ENCODE measurements at places on chromosomes 2 and 18.

GRCh38 chr2:179565807-179566206 lies 295.6 kb downstream of the ZNF385B start:
- DNase-seq = no peak

DNA sequence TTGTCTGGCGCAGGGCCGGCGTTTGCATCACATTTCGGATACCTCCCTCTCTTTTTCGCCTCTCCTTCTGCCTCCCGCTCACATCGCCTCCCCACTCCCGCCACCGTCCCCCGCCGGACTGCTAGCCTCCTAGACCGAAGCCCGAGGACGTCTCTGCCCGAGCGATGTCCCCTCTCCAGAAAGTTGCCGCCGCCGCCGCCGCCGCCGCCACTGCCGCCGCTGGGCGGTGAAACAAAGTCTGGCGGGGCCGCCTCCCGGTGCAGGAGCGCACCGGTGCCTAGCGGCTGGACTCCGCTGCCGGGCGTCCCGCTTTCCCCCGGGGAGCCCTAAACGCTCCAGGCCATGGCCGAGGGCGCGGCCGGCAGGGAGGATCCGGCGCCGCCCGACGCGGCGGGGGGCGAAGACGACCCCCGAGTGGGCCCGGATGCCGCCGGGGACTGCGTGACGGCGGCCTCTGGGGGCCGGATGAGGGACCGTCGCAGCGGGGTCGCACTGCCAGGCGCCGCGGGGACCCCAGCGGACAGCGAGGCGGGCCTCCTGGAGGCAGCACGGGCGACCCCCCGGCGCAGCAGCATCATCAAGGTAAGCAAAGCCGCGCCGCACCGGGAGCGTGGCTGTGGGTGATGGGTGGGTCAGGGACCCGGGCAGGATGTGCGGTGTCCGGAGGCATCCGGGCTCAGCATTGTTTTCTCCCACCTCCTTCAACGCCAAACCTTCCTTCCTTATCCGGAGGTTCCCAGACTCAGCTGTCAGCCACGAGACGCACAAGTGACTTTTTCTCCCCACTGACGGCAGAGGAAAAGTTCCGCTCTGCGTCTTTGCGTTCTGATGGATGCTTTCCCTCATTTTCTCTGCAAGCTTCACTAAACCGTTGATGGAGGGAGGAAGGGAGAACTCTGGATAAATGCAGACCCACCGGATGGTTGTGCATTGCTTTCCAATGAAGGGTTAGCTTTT lies 643 bp downstream of the PLCL1 start:
- DNase-seq = peak; percentile 81

DNA sequence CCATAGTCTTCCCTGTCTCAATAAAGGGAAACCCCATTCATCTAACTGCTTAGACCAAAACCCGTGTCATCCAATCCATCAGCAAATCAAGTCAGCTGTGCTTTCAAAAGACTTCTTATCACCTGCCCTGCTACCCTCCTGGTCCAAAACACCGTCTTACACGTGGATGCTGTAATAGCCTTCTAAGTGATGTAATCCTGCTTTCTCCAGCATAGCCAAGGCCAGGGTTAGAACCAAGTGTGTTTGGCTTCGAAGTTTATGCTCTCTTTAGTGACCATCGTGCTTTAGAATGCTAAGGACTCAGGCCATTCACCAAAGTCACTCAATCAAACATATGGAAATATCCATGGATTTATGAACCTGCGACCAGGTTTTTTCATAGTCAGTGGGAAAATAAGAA lies 25.5 kb downstream of the NEB start:
- DNase-seq = no peak

GRCh38 chr18:60215432-60215831 lies 157.1 kb downstream of the MC4R start:
- no peak for DNase-seq

GRCh38 chr2:145547620-145548019 lies 1027.7 kb upstream of the ZEB2 start:
- no peak for DNase-seq

GRCh38 chr2:48454504-48454903 lies 75.5 kb upstream of the STON1 start:
- no peak for DNase-seq

DNA sequence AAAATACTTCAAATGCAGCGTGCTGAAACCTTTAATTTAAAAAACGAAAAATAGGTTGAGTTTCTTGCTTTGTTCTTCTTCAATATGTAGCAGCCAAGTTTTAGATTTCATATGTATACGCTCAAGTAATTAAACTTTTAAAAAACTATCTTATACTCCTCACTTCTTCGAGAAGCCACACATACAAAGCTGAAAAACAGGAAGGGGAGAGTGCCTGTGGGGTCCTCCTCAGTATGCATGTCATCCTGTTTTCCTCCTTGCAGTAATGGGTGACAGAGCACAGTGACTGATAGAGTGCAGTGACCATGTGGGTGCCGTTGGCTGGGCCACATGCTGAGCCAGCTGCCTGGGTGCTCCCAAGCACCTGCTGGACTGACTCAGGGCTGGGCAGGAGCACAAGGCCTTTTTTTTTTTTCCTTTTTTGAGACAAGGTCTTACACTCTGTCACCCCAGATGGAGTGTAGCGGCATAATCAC lies 33.3 kb downstream of the UXS1 start:
- DNase-seq = no peak

- DNase-seq = no peak
These were observed 120.0 kb upstream of the RBMS1 start for GRCh38 chr2:160613466-160614153.
